ENCODE measurements at places on chromosomes 2 and 18.

DNA sequence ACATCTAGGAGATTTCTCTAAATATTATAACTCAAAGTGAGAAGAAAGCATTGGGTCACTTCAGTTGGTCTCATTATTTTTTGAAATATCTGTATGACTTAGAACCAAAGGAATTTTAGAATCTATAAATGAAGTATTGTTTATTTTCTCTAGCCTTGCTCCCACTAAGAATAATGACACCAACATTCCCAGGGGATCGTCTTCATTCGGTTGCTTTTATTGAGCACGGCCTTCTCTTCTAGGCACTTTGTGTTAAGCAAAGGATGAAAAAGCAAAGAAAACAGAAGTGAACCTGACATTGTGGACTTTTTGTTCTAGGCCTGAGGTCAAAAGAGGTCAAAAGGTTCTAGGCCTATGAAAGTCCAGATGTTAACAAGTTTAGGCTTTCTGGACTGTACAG lies 231.9 kb downstream of the GALR1 start:
- DNase-seq = no peak

- peak; percentile 7 for DNase-seq
Observed at GRCh38 chr2:65660340-65660739, 227.9 kb upstream of the SPRED2 start.

DNA sequence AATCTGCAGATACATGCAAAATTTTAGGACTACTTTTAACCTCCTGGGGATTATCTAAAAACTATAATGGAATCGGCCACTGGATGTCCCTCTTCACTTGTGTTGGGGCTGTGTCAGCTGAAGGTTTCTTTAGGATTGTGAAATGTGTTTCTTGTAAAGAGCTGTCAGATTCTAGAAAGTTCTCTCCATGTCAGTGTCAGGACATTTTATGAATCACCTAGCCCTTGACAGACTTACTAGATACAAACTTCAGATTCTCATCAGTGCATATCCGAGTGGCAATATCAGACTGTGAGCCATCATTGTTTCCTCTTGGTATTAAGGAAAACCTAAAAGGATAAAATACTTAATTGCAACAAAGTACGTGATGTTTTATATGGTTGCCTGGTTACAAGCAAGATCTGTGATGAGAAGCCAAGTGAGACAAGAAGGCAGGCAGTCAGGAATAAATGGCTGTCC lies 107.3 kb downstream of the CPS1 start:
- DNase-seq = peak; percentile 66

DNA sequence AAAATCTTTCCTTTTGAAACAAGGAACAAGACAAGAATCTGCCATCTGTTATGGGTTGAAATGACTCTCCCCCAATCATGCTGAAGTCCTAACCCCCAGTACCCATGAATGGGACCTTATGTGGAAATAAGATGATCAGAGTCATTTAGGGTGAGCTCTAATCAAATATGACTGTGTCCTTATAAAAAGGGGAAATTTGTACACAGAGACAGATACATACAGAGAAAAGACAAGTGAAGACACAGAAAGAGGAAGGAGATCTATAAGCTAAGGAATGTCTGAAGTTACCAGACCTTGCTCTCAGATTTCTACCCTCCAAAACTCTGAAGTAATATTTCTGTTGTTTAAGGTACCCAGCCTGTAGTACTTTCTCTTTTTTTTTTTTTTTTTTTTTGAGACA lies 15.7 kb downstream of the TGFBRAP1 start:
- DNase-seq = no peak

- DNase-seq = no peak
Observed at GRCh38 chr2:12288048-12288447, 428.7 kb upstream of the TRIB2 start.

DNA sequence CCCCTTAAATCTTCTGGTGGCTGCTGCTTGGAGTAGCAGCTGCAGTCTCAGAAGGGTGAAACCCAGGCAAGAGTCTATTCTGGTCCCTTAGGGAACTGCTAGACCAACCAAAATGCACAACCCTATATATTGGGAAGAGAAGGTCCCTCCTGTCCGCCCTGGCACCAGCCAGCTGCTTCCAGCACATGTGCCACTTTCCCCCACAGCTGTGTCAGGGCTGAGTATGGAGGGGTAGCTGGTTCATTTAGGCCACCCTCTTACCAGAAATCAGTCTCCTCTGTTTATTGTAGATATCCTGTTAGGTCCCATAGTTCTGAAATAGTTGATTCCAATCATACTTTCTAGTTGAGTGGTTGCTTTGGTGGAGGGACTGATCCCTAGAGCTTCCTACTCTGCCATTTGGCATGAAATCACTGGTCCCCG lies 68.9 kb downstream of the BIRC6 start:
- DNase-seq = peak; percentile 71

GRCh38 chr2:257429-257828 lies 6.4 kb downstream of the SH3YL1 start:
- DNase-seq = no peak

DNA sequence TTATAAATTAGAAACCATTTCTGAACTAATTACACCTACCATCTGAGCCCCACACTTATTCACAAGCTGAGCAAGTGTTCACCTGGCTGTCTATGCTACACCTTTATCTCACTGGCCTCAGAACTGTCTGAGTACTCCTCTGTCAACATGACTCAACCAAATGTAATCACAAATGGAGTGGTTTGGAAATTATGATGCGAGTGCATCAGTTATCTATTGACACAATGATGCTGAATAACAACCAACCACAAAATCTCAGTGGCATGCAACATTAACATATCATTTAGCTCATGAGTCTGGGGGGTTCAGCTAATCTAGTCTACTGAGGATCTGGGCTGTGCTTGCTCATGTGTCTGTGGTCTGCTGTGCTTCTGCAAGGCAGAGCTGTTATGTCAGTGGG lies 184.2 kb upstream of the NXPH2 start:
- DNase-seq = no peak

- DNase-seq = no peak
Observed at GRCh38 chr2:67070826-67071225, 326.3 kb upstream of the ETAA1 start.

DNA sequence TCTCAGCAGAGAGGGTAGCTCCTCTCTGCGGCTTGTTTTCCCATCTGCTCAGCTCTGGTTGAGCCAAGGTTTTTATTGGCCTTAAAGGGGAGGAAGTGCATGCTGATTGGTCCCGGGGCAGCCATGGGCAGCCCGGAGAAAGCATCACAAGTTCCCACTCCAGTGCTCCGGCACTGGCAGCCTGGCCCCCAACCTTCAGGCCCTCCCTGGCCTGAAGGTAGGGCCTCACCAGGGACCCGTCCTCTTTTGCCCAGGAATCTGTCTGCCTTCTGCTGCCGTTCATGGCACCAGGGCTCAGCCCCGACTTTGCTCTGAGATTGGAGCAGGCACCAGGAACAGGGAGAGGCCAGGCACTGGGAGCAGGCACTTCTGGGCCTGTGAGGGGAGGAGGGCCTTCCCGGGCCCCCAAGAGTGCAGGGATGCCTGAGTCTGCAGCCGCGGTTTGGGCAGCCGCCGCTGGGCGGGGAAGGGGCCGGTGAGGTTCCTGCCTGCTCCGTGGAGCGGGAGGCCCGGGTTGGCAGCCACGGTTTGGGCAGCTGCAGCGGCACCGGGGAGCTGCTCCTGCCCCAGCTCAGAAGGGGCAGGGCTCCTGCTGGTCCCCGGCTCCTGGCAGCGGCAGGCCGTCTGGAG lies 17.5 kb upstream of the ILKAP start:
- DNase-seq = no peak

GRCh38 chr18:24778810-24779418 lies 318.5 kb downstream of the HRH4 start:
- DNase-seq = no peak

DNA sequence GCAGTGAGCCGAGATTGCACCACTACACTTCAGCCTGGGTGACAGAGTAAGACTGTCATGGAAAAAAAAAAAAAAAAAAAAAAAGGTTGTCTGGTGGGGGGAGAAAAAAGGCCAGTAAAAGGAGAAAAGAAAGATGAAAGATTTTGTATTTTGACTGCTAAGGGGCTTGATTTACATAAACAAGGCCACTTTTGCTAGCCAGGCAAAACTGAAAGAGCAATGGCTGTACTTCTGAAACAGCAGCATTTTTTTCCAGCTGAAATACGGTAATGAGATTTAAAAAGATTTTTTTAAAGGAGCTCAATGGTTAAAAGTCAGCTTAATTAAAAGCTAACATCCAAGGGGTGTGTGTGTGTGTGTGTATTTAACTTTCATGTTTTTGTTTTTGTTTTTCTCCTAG lies 11.3 kb upstream of the OXER1 start:
- no peak for DNase-seq

- DNase-seq = peak; percentile 25
Observed at GRCh38 chr2:60821587-60822302, 59.6 kb upstream of the REL start.

DNA sequence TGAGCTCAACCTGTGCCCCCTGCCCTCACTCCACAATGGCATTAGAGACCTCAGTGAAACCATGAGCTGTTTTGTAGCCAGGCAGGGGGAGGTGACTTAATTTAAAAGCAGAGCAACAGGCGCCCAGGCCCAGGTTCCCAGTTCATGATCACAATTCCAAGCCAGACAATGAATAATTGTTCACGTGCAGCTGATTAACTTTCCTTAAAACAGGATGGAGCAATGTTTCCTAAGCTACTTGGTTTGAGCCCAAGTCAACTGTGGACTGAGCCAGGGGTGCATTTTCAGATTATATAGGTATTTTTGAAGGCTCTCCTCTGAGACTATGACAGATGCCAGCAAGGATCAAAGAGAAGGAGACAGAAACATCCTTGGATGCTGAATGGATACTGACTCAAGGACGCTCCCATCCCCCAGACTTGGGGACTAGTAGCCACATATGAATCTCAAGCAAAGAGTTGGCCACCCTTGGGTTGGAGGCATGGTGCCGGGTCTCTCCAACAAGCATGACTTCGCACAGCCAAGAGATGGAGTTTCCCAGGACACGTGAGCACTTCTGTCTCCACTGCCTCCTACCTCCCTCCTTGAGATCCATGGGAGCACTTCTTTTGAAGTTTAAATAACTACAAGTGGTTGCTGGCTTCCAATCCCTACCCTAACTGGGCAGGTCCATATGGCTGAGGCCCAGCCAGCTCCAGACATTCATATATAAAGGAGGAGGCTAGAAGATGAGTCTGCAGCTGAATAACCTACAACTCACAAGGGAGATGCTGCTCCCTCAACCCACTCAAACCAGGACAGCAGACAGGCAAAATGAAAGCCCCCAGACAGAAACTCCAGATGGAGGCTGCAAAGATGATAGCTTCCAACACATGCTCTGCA lies 12.7 kb downstream of the SMAD7 start:
- DNase-seq = no peak

DNA sequence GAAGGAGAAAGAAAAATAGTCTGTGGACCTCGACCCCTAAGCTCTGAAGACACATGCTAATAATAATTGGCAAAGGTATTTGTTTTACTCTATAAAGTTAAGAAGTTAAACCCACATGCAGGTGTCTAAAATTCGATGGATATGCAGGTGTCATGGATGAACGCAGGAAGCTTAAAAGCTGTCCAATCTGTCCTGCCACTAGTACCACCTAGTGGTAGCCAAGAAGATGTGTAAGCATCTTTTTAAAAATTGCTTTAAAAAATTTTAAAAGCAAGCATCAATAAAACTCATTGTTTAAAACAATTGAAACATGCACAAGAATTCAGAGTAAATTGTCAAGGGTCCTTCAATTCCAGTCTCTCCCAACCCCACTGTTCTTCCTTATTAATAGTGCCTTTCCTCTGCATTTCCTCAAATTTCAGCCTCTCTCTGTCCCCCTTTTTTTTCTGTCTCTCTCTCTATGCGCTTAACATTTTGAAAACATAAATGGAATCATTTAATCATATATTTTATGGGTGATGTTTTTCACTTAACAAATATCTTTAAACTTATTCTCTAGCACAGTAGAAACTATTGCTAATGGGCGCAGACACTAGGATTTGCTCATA lies 30.6 kb upstream of the PPP3R1 start:
- DNase-seq = peak; percentile 65

- peak; percentile 36 for DNase-seq
Observed at GRCh38 chr2:151478011-151478410, 68.3 kb downstream of the RIF1 start.

DNA sequence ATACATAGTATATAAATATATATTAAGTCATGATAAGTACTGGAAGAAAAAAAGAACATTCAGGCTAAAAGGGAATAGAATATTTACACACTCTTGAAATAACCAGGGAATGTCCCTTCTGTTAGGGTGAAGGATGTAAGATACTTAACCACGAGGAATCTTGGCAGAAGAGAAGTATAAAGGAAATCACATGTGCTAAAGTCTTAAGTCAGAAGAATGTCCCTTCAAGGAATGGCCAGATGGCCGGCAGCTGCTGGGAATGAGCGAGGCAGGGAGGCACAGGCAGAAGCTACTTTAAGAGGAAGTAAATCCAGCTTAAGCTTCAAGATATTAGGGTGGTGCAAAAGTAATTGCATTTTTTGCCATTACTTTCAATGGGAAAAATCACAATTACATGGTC lies 5.5 kb downstream of the CCDC102B start:
- DNase-seq = peak; percentile 92

DNA sequence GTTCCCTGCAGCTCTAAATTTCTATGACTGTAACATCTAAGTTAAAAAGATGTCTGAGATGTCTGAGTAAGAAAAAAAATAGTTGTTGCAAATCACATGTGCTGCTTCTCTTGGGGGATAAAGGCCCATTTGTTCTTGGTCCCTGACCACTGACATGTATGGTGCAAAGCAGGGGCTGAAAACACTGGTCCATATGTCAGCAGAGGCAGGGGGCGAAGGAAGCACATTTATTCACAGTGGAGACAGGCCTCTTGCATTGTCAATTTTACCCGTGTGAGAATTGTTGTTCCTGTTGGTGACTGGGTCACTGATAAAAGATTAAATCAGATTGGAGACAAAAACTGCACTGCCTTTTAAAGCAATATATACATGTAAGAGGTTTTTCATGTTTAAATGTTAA lies 38.8 kb downstream of the PRKCE start:
- DNase-seq = no peak

- no peak for DNase-seq
Observed at GRCh38 chr2:134468776-134469175, 214.9 kb downstream of the MGAT5 start.

DNA sequence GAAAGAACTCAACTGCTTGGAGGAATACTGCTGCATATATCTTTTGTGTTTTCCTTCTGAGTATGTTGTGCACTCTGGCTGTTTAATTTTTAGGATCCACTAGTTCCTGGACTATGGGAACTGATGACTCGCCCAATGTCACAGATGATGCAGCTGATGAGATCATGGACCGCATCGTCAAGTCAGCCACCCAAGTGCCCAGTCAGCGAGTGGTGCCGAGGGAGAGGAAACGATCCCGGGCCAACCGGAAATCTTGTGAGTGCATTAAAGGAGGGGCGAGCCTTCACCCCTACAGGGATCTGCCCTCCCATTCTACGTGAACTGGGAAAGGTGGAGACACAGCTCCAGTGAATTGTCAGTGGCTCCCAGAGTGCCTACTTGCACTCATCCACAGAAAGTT lies 59.6 kb downstream of the TPGS2 start:
- DNase-seq = no peak

- DNase-seq = peak; percentile 36
Observed at GRCh38 chr2:160606341-160606740, 112.7 kb upstream of the RBMS1 start.

- DNase-seq = peak; percentile 57
Observed at GRCh38 chr2:44351088-44351487, 10.2 kb downstream of the PREPL start.

- peak; percentile 65 for DNase-seq
Observed at GRCh38 chr2:62475172-62476011, 30.6 kb downstream of the TMEM17 start.

GRCh38 chr2:21451403-21451802 lies 327.6 kb downstream of the TDRD15 start:
- no peak for DNase-seq

- peak; percentile 41 for DNase-seq
Observed at GRCh38 chr2:200728630-200729029, 83.1 kb upstream of the BZW1 start.

Measured in adipocyte (in vitro differentiated cells).